Smooth muscle cell of the coronary artery (primary cell): ENCODE measurements at places on chromosomes 16 and 17. TPM values are rescaled to one million over a fixed set of nuclear protein-coding genes. Genes with fewer than 3 reads are reported as not detected.

Gene ADAP2
- 0.30 and 2.0 TPM in 2 replicates for total RNA-seq

Gene OR4D1
- total RNA-seq = not detected in 2 replicates

Gene KRTAP9-3
- total RNA-seq = not detected in 2 replicates

Gene SYNGR2
- 11.0 and 23.5 TPM in 2 replicates for total RNA-seq

Gene ADGRG3
- not detected in 2 replicates for total RNA-seq

Gene SAMD14
- 0.35 and 2.2 TPM in 2 replicates for total RNA-seq

Gene CRHR1
- not detected in 2 replicates for total RNA-seq
